Stimulated activated CD8-positive, alpha-beta memory T cell treated with anti-CD3 and anti-CD28 coated beads, Interleukin-7, amount 100 ng/mL, for 1 hour (primary cell): ENCODE measurements at places on chromosomes 7 and 10.

- DNase-seq: no peak
Measured at GRCh38 chr7:26714006-26714405, 150.4 kb downstream of the SKAP2 start.

GRCh38 chr7:115637128-115637527 is 393.4 kb downstream of the TFEC start:
- DNase-seq: no peak

GRCh38 chr10:88901984-88902789 is 22.1 kb downstream of the STAMBPL1 start:
- DNase-seq: no peak

DNA sequence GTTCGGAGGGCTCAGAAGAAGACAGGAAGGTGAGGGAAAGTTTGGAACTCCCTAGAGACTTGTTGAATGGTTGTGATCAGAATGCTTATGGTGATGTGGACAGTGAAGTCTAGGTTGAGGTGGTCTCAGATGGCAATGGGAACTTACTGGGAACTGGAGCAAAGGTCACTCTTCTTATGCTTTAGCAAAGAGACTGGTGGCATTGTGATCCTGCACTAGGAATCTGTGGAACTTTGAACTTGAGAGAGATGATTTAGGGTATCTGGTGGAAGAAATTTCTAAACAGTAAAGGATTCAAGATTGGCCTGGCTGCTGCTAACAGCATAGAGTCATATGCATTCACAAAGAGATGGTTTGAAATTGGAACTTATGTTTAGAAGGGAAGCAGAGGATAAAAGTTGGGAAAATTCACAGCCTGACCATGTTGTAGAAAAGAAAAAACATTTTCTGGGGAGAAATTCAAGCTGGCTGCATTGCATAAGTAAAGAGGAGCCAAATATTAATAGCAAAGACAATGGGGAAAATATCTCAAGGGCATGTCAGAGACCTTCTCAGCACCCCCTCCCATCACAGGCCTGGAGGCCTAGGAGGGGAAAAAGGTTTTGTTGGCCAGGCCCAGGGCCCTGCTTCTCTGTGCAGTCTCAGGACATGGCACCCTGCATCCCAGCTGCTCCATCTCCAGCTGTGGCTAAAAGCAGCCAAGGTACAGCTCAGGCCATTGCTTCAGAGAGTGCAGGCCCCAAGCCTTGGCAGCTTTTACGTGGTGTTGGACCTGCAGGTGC is 26.0 kb upstream of the ARHGAP12 start:
- DNase-seq: no peak

- DNase-seq: no peak
Measured at GRCh38 chr7:30627026-30627425, 32.3 kb downstream of the GARS1 start.

GRCh38 chr7:12930534-12930933 is 243.1 kb downstream of the ARL4A start:
- no peak for DNase-seq

DNA sequence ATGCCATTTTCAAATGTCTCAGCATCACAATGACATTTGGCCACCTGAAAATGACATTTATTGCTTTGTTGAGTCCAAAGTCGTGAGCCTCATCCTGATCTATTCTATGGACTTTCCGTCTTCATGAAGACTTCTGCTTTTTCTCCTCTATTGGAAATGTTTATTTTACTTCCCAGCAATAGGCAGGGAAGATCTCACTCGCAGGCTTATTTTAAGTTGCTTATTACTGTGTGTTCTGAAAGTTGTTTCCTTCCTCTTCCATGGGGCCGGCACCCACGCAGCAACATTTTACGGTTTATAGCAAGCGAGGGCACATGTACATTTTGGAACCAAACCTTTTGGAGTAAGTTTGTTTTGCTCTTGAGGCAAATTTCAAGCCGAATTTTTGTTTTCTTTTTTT is 221.0 kb upstream of the KLF6 start:
- no peak for DNase-seq

GRCh38 chr10:63884426-63884825 is 363.2 kb downstream of the REEP3 start:
- DNase-seq: no peak

DNA sequence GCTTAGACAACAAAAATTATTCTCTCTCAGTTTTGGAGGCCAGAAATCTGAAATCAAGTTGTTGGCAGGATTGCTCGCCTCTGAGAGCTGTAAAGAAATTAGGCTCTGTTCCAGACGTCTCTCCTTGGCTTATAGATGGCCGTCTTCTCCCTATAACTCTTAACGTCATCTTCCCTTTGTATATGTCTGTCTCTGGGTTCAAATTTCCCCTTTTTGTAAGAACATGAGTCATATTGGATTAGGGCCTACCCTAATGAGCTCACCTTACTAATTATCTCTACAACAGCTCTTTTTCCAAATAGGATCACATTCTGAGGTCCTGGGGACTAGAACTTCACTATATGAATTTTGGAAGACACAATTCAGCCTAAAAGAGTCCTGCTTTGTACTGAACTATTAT is 22.4 kb downstream of the GALNTL5 start:
- DNase-seq: no peak

GRCh38 chr7:129053938-129054437 is 923 bp downstream of the TNPO3 start:
- no peak for DNase-seq

- no peak for DNase-seq
Measured at GRCh38 chr10:77869626-77870420, 56.7 kb downstream of the DLG5 start.

DNA sequence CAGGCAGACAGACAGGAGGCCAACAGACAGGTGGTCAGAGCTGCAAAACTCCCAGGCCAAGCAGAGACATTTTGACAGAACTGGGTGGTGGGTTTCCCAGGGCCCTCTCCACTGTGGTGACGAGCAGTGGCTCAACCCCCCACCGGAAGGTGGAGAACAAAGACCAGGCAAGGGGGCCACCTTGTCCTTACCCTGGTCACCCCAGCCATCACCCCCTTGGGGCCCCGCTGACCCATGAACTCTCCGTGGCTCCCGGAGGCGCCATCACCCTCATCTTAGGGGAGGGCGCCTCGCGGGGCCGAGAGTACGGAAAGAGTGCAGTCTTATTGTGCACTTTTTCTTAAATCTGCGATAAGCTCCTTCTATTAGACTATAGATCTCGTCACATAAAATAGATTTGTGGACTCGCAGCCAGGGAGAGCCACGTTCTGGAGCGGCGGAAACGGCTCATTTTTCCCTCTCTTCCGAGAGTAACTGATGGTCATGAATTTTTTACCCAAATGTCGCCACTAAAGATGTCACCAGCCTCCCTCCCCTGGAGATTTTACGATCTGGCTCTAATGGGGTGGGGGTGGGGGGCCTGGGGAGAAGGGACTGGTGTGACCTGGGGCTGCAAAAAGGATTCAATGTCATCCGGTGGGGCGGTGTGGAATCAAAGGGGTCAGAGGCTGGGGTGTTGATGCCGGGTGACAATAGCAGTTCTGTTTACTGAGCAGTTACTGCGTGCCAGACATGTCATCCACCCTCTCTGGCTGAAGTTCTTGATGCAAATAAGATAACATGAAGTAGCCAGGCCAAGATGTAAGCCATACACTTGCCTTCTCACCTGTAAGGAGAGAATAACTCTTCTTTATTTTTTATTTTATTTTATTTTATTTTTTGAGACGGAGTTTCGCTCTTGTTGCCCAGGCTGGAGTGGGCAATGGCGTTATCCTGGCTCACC is 71.1 kb upstream of the MYL10 start:
- DNase-seq: no peak

DNA sequence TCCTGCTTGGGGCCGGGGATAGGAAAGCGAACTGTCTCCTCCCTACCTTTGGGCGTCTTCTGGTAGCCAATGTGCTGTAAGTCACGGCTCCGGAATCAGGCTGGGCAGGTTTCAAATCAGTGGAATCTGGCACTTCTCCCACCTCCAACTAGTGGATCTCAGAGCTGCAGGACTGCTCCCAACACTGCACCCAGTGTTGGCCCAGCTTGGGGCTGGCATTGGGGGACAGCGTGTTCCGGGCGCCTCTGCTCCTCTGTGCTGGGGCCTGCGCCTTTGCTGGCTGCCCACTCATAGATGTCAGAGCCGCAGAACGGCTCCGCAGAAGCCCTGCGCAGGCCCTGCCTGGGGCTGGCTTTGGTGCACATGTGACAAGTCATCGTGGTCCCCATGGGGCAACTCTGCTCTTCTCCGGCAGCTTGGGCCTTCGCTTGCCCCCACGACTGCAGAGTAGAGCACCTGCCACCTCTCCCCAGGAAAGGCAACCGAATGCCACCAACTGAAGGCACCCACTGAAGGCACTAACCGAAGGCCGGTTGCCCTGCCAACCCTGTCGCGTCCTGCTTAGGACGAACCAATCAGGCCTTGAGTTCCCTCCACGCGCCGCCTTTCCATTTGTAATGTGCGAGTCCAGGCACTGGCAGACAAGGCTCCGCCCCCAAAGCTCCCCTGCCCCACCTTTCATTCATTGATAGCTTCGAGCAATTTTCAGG is 85.5 kb upstream of the ABI1 start:
- DNase-seq: no peak

- no peak for DNase-seq
Measured at GRCh38 chr10:83538047-83538446, 601.3 kb upstream of the GHITM start.

GRCh38 chr7:155921804-155922066 is 109.5 kb upstream of the SHH start:
- DNase-seq: no peak

- no peak for DNase-seq
Measured at GRCh38 chr10:70296406-70296899, 12.6 kb upstream of the NPFFR1 start.

- DNase-seq: no peak
Measured at GRCh38 chr7:127835679-127836078, 183.7 kb downstream of the SND1 start.

DNA sequence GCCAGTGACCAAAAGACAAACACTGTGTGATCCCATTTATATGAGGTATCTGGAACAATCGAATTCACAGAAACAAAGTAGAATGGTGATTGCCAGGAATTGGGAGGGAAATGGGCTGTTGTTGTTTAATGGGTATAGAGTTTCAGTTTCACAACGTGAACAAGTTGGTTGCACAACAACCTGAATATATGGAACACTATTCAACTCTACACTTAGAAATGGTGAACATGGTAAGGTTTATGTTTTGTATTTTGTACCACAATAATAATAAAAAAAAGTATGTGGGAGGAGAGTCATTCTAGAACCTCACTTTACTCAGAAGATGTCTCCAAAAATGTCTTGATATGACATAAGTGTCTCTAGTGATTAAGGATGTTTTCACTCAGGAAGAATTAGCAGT is 85.2 kb upstream of the SGCE start:
- DNase-seq: no peak

GRCh38 chr10:116629340-116629739 is 8.6 kb downstream of the PNLIPRP2 start:
- no peak for DNase-seq

GRCh38 chr7:139854803-139855497 is 25.9 kb downstream of the TBXAS1 start:
- DNase-seq: no peak

DNA sequence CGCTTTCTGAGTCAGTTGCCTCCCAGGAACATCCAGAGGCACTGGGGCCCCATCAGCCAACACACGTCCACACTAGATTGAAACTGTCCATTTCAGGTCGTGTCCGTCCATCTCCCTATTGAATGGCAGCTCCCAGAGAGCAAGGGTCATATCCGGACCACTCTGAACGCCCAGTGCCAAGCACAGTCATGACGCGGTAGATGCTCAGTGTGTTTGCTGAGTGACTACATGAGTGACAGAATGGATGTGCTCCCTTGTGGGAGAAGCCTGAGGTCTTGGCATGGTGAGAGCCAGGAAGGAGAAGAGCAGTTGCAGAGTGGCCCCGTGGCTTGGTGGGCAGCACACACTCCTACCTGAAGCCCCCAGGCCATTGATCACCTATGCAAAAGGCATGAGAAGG is 92.5 kb upstream of the CUX1 start:
- no peak for DNase-seq

DNA sequence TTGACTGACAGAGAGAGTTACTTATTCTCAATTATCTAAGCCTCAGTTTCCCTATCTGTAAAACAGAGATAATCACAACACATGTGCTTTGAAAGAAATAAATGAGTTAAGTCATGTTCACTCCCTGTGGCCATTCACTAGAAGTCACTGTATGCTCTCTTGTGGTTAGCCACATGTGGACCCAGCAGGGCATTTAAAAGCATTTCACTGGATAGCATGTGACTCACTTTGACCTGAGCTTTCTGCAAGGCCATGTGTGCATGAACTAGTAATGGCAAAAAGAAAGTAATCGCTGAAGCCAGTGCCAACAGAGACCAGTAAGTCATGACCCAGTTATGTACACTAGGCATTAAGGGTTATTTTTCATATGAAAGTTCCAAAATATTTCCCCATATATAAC is 557.0 kb upstream of the IGFBP3 start:
- DNase-seq: no peak

DNA sequence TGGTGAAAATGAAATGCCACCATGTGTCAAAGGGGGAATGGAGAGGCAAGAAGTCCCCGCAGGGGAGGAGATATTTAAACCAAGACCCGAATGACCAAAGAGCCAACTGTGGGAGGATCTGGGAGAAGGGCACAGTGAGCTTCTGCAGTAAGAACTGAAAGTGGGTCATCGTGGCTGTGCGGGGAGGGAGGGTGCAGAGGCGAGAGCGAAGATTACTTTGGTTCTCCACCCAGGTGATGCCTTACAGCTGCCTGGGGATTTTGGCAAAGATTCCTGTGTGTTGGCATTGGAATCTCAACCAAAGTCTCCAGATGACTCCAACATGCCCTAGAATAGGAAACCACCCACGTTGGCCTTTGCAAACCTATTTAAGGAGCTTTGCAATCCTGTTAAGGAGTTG is 44.2 kb upstream of the ADAM12 start:
- DNase-seq: no peak
